T-cell (primary cell): ENCODE measurements at places on chromosomes 1 and 21.

- no peaks in the 10 kb centered on the region for H3K27me3 ChIP-seq
- no peak overlapping the region for H3K4me3 ChIP-seq
- no peak overlapping the region for H3K27ac ChIP-seq
- DNase-seq = no peak
- H3K4me1 ChIP-seq = no peaks in the 10 kb centered on the region
Measured at GRCh38 chr21:41802684-41803083, 35.8 kb upstream of the RIPK4 start.

DNA sequence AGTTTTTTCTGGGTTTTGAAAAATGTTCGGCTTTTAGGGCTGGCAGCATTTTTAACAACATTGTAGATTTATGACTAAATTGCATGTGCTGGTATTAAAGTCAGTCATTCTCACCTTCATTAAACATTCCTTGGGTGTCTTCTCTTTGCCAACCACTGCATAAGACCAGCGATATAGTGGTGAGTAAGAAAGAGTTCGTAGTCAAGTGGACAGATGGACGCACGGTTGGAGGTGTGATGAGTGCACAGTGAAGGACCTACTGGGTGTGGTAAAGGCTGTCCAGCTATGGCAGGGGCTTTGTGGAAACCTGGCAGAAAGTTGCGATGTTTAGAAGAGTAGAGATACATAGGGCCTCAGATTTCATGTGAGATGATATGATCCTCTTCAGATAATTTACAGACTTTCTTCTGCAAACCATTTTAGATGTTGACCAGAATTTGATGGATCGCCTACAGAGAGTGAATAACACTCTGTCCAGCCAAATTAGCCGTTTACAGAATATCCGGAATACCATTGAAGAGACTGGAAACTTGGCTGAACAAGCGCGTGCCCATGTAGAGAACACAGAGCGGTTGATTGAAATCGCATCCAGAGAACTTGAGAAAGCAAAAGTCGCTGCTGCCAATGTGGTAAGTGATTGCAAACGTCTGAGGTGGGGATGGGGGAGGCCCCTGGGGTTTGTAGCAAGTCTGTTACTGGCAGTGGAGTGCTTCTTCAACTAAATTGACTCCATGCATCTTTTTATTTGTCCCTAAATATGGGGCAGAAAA, 56.0 kb upstream of the LAMC2 start:
- no peak overlapping the region for H3K27ac ChIP-seq
- no peak for DNase-seq
- H3K4me3 ChIP-seq = no peak overlapping the region
- no peaks in the 10 kb centered on the region for H3K36me3 ChIP-seq

- H3K4me1 ChIP-seq = no peaks in the 10 kb centered on the region
- H3K27me3 ChIP-seq = no peaks in the 10 kb centered on the region
- no peak overlapping the region for H3K27ac ChIP-seq
- no peak for DNase-seq
- H3K36me3 ChIP-seq = no peaks in the 10 kb centered on the region
- no peak overlapping the region for H3K4me3 ChIP-seq
Measured at GRCh38 chr1:163596541-163597258, 274.9 kb downstream of the NUF2 start.

DNA sequence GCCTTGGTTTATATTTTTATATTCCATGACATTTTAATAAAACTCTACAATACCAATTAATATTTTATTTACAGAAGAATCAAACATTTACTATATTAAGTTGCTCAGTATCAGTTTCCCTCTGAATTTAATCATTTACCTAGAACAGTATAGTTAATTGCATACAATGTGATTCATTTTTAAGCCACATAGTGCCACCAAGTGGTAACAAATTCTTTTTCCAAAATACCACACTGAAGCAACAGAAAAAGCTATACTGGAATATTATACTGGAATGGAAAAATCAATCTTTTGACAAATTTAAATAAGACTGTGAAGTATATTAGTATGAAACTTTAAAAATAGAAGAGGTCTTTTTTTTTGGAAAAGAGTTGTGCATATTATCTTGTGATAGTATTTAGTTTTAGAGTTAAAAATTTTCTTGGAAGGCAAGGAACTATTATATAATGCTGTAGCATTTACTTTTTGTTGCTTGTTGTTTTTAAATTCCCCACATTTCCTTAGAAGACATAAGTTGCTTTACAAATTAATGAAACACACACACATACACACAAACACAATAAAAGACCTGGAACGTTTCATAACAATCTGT, 57.3 kb downstream of the ZNF644 start:
- no peak overlapping the region for H3K27ac ChIP-seq
- no peak overlapping the region for H3K4me3 ChIP-seq
- DNase-seq = no peak
- H3K27me3 ChIP-seq = no peaks in the 10 kb centered on the region
- no peaks in the 10 kb centered on the region for H3K4me1 ChIP-seq
- no peaks in the 10 kb centered on the region for H3K36me3 ChIP-seq

DNA sequence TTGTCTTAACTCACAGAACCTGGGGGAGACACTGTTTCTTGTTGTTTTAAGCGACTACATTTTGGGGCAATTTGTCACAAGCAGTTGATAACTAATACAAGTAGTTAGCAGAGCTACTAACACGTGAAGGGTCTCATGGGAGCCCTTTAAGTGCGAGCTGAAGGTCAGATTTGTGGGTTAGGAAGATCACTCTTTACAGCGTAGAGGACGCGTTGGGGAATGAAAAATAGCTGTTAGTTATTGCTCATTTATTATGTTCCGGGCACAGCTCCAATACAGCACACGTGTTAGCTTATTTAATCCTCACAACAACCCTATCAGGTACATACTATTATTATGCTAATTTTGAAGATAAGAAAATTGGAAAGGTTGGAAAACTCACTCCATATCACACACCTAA, 95.9 kb downstream of the ACTL8 start:
- H3K4me1 ChIP-seq = no peaks in the 10 kb centered on the region
- no peak overlapping the region for H3K27ac ChIP-seq
- no peak overlapping the region for H3K4me3 ChIP-seq

DNA sequence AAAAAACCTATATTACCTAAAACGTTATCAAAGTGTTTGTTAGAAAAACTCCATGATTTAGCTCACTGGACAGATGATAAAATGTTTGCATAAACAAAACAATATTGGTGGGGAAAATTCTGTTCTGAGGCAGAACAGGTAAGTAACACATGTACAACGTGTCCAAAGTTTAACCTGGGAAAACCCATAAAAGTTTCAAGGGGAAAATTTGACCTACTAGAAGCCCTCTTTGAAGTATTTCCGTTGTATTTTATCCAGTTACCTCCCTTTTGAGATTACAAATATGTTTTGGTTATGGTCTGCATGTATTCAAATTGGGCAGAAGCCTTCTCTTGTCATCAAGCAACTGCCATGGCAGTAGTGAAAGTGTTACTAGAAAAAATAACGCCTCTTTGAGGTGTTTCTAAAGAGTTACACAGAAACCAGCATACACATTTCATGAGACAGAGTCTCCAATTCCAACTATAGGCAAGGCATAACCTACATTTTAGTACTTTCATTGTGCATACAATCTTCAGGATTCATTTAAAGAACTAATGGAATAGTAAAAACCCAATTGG, 58.0 kb upstream of the PDC start:
- no peaks in the 10 kb centered on the region for H3K4me1 ChIP-seq
- H3K4me3 ChIP-seq = no peak overlapping the region
- no peaks in the 10 kb centered on the region for H3K27me3 ChIP-seq
- no peaks in the 10 kb centered on the region for H3K36me3 ChIP-seq
- DNase-seq = no peak

- no peaks in the 10 kb centered on the region for H3K36me3 ChIP-seq
- no peaks in the 10 kb centered on the region for H3K4me1 ChIP-seq
- no peak overlapping the region for H3K4me3 ChIP-seq
Measured at GRCh38 chr1:170634824-170635410, 29.0 kb upstream of the PRRX1 start.

- H3K36me3 ChIP-seq = no peaks in the 10 kb centered on the region
- no peaks in the 10 kb centered on the region for H3K27me3 ChIP-seq
- no peak overlapping the region for H3K27ac ChIP-seq
- no peaks in the 10 kb centered on the region for H3K4me1 ChIP-seq
Measured at GRCh38 chr1:193234530-193234929, 48.1 kb upstream of the B3GALT2 start.

GRCh38 chr1:245880754-245881403, 626.2 kb downstream of the SMYD3 start:
- H3K36me3 ChIP-seq = no peaks in the 10 kb centered on the region
- no peaks in the 10 kb centered on the region for H3K4me1 ChIP-seq
- H3K27me3 ChIP-seq = no peaks in the 10 kb centered on the region
- H3K27ac ChIP-seq = no peak overlapping the region

- H3K4me1 ChIP-seq = peaks cover 3% of the 10 kb centered on the region
- H3K4me3 ChIP-seq = no peak overlapping the region
- H3K36me3 ChIP-seq = no peaks in the 10 kb centered on the region
- no peaks in the 10 kb centered on the region for H3K27me3 ChIP-seq
- no peak overlapping the region for H3K27ac ChIP-seq
Measured at GRCh38 chr1:6385488-6386191, 7.9 kb downstream of the ACOT7 start.

DNA sequence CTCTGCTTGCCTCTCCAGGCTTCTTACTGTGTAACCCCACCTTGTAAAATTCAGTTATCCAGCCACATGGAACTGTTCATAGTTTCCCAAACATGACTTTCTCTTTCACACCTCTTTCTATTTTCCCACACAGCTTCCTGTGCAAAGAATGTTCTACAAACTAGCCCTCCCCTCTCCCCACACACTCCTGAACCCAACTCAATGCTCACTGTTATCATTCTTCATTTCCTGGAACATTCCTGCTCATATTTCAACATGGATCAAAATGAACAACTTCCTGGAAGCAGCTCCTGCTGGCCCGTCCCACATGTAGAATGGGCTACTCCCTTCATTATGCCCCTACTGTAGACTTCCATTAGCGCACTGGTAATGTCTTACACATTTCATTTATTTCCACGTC, 7.5 kb upstream of the HSD11B1 start:
- H3K36me3 ChIP-seq = no peaks in the 10 kb centered on the region
- no peak for DNase-seq
- no peaks in the 10 kb centered on the region for H3K27me3 ChIP-seq
- H3K4me1 ChIP-seq = no peaks in the 10 kb centered on the region
- H3K27ac ChIP-seq = no peak overlapping the region

DNA sequence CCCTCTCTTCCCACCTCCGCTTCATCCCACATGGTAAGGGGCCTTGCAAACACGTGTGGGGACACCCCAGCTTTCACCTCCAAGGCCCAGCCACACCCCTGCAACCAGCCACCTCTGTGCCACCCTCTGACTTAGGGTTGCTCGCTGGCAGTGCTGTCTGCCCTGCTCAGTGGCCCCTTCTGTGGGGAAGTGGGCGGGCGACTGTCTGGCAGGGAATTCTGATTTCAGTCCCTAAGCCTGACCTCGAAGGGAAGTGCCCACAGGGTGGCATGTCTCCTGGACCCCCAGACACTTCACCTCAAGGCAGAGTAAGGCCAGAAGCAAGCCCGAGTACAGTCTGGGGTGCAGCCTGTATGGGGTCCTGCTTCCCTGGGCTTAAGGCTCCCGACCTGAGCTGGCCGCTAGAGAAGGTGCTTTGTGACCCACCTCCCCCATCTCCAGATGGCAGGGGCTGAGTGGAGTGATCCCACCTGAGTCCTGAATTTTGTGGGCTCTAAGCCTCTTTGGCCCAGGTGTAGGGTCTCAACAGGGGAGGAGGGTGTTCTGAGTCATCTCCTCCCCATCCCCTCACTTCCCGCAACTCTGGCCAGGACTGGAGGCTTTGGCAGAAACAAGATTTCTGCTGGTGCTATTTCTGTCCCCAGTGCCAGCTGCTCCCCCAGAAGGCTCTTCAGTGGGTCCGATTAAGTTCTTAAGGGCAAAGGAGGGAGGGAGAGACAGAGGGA, 7.0 kb downstream of the RD3 start:
- H3K27me3 ChIP-seq = no peaks in the 10 kb centered on the region
- no peak overlapping the region for H3K27ac ChIP-seq
- H3K36me3 ChIP-seq = no peaks in the 10 kb centered on the region
- H3K4me3 ChIP-seq = no peak overlapping the region

DNA sequence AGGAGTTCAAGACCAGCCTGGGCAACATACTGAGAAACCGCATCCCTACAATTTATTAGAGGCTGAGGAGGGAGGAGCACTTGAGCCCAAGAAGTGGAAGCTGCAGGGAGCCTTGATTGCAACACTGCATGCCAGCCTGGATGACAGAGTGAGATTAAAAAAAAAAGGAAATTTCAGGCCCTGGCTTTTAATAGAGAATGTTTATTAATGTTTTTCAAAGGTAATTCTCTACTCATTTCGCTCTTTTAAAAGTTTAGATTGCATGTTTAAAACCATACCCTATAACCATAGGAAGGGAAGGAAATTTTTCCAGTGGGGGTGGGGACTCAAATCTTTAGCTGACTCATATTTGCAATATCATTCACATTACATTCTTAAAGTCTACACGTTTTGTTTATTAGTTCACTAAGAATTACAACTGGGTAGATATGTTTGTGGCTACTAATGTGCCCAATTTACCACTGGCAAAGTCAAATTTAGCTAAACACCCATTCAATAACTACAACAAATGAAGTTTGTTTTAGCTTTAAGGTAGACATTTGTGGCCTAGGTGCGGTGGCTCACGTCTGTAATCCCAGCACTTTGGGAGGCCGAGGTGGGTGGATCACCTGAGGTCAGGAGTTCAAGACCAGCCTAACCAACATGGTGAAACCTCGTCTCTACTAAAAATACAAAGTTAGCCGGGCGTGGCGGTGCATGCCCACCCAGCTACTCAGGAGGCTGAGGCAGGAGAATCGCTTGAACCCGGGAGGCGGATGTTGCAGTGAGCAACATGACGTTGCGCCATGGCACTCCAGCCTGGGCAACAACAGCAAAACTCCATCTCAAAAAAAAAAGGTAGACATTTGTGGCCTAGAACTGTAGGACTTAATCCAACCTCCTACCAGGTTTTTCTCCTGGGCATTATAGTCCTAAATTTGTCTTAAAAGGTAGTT, 5.0 kb downstream of the KDM5B start:
- no peaks in the 10 kb centered on the region for H3K27me3 ChIP-seq
- H3K36me3 ChIP-seq = no peaks in the 10 kb centered on the region
- no peak overlapping the region for H3K27ac ChIP-seq
- no peak for DNase-seq
- H3K4me1 ChIP-seq = peaks cover 12% of the 10 kb centered on the region

GRCh38 chr1:155300024-155300423, 1.2 kb downstream of the PKLR start:
- no peak overlapping the region for H3K4me3 ChIP-seq
- peaks cover 2% of the 10 kb centered on the region for H3K27me3 ChIP-seq
- H3K36me3 ChIP-seq = no peaks in the 10 kb centered on the region
- DNase-seq = no peak
- H3K27ac ChIP-seq = no peak overlapping the region

- DNase-seq = no peak
- no peak overlapping the region for H3K4me3 ChIP-seq
- no peaks in the 10 kb centered on the region for H3K4me1 ChIP-seq
- H3K27ac ChIP-seq = no peak overlapping the region
- no peaks in the 10 kb centered on the region for H3K27me3 ChIP-seq
Measured at GRCh38 chr1:209661071-209661470, 8.8 kb upstream of the LAMB3 start.
